ENCODE measurements at places on chromosomes 6 and 20.
A peak's percentile ranks its signal among the peaks of the same experiment; 100 is the strongest.

DNA sequence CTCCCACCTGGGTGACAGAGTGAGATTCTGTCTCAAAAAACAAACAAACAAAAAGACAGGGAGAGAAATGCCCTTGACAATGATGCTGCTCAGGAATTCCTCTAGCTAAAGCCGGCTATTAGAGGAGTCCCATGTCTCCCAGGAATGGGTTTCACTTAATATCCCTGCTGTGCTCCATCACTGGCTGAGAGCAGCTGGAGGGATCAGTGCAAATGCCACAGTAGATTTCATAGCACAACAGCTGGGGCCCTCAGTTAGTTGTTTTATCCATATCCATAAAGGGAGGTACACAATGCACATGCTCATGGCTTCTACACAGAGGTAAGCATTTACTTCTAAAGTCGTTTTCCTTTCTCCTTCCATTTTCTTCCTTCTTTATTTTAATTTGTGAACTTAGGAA lies 742.0 kb upstream of the POU3F2 start:
- DNase-seq = no peak

DNA sequence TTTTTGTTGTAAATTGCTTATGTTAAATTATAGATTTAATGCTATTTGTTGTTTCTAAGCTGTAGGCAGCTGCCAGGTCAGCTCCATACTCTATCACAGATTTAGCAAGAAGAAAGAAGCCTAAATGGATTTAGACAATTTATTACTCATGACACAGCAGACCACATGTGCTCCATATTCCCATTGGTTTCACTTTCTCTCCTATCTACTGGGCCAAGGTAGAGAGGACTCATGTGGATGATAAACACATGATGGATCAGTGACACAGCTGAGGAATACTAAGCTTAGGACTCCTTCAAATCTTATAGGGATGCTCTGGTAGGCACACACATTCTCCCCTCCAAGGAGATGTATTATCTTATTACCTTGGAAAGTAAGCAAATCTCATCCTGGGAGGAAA lies 553.0 kb upstream of the ADGRB3 start:
- no peak for DNase-seq

- DNase-seq = no peak
Observed at GRCh38 chr20:46020555-46020954, 8.5 kb upstream of the SLC12A5 start.

GRCh38 chr6:36386495-36387439 lies 702 bp downstream of the ETV7 start:
- DNase-seq = no peak

GRCh38 chr20:54199721-54200176 lies 8.1 kb upstream of the PFDN4 start:
- DNase-seq = peak; percentile 52

- DNase-seq = peak; percentile 17
Observed at GRCh38 chr6:2245877-2246863, 765 bp upstream of the GMDS start.

GRCh38 chr6:119895626-119896025 lies 546.1 kb upstream of the MAN1A1 start:
- no peak for DNase-seq

DNA sequence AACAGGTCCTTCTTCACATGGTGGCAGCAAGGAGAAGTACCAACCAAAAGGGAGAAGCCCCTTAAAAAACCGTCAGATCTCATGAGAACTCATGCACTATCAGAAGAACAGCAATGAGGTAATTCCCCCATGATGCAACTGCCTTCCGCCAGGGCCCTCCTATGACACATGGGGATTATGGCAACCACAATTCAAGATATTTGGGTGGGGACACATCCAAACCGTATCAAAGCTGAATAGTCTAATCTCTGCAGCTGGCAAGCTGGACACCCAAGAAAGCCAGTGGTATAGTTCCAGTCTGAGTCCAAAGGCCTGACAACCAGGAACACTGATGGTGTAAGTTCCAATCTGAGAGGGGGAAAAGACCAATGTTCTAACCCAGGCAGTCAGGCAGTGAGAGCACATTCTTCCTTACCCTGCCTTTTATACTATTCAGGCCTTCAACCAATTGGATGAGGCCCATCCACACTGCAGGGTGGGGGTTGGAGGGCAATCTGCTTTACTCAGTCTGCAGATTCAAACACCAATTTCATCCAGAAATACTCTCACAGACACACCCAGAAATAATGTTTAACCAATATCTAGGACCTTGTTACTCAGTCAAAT lies 17.9 kb upstream of the CNKSR3 start:
- DNase-seq = no peak

GRCh38 chr6:6694368-6694780 lies 105.9 kb downstream of the LY86 start:
- no peak for DNase-seq

DNA sequence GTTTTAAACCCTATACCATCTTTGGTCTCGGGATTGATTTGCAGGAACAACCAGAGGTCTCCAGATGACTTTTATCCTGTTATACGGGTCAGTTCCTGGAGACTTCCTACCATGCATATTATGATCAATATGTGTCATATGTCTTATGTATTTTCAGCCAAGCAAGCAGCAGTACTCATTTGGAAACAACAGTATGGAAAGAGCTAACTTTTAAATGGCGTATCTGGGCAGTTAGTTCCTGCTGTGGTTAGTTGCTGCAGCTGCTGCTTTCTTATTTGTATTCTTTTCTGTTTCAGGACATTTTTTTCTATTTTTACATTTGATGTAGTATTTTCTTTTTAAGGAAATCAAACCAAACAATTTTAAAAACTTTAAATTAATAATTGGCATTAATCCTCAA lies 207.5 kb downstream of the MANEA start:
- no peak for DNase-seq

DNA sequence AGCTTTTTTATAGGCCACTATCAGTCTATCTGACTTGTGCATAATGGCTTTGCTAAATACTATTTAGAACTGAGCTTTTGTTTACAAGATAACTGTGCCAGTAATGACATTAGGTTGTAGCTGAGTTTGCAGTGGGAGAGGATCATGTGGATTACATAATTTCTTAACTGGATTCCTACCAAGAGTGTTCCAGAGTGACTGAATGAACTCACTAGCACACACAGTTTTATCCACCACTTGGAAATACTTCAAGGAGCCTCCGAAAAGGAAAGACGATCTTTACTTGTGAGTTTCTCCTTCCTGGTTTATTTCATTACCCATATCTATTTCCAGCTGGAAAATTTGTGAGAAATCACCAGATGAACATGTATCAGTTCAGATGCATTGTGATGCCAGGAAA lies 10.9 kb upstream of the SYNE1 start:
- no peak for DNase-seq

DNA sequence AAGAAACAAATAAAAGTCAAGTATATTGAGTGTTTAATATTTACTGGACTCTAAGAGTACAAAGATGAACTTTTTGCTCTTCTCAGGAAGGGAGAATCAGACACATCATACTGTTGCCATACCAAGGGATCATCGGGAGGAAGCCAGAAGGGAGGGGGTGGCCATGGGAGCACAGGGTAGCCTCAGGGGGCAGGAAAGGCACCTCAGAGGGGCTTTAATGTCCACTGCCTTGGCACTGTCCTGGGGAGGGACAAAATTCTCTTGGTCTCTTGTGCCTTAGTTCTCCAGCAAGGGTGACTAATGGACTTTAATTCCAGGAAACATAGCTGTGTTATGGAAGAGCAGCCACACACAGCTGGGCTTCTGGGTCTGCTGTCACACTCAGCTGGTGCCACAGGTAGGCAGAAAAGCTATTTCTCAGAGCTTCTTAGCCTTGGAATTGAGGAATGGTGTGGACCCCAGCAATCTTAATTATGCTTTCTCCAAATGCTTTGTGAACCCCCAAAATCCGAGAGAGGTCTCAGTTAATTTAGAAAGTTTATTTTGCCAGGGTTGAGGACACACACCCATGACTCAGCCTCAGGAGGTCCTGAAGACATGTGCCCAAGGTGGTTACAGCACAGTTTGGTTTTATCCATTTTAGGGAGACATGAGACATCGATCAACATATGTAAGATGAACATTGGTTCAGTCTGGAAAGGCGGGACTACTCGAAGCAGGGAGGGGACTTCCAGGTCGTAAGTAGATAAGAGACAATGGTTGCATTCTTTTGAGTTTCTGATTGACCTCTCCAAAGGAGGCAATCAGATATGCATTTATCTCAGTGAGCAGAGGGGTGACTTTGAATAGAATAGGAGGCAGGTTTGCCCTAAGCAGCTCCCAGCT lies 53.2 kb downstream of the MRAP2 start:
- DNase-seq = no peak

GRCh38 chr6:30533460-30534294 lies 22.6 kb downstream of the GNL1 start:
- DNase-seq = no peak

DNA sequence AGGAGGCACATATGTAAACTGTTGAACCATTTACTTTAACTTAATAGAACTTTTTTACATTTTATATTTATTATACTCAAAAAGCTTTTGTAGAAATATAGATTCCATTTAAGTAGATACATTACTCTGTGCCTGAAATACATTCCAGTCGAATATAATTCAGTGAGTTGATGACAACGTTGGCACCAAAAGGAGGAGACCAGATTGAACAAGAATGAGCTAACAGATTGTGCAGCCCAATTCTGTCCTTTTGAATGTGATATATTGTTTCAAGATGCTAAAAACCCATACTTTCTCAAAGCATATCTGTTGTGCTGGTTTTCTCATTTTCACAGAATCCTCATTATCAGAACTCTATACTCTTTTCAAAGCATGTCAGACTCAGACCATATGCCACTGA lies 147.4 kb upstream of the SIM1 start:
- no peak for DNase-seq

DNA sequence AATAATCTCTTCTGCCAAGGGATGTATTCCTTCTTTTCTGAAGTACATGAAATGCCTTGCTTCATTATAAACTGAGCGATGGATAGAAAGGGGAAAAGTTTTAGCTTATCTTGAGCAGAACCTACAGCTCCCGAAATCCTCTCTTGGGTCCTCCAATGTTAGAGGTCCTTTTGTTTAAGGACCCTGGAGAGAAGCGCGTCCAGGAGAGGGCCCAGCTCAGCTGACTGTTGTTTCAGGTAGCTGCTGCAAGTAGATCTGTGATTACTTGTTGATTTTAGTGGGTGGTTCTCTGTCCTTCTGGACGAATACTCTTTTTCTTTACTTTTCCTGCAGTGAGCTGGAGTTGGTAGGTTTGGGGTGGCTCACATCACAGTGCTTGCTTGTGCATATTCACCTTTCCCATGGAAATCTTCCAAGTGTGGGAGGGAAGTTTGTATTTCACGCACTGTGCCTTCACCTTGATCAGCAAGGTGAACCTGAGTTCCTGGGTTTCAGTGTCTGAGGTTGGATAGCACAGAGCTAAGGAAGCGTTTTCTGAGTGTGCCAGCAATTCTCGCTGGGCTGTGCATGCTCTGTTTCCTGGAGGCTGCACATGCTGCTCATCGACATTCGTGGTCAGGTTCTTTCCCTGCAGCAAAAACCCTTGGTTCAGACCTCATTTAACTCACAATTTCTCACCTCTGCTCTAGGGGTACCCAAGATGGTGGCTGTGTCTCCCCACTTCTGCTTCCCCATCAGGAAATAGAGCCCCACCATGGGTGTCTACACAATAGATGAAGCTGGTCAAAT lies 176.3 kb downstream of the JARID2 start:
- peak; percentile 25 for DNase-seq

DNA sequence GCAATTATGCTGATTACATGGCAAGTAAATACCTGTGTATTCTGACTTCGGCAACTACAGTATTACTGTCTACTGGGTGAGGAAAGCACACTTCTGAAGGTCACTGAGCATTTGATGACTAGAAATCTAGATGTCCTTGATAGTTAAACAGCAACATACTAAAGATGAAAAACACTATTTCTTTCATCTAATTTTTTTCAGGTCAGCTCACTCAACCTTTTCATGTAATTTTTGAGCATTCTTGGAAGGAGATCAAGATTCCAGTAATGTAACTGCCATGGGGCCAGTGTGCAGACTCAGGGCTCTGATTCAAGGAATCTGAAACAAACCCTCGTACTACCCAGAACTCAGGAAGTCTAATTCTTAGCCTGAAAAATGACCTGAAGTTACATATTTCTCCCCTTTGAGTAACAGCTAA lies 222.6 kb upstream of the TAB2 start:
- no peak for DNase-seq

DNA sequence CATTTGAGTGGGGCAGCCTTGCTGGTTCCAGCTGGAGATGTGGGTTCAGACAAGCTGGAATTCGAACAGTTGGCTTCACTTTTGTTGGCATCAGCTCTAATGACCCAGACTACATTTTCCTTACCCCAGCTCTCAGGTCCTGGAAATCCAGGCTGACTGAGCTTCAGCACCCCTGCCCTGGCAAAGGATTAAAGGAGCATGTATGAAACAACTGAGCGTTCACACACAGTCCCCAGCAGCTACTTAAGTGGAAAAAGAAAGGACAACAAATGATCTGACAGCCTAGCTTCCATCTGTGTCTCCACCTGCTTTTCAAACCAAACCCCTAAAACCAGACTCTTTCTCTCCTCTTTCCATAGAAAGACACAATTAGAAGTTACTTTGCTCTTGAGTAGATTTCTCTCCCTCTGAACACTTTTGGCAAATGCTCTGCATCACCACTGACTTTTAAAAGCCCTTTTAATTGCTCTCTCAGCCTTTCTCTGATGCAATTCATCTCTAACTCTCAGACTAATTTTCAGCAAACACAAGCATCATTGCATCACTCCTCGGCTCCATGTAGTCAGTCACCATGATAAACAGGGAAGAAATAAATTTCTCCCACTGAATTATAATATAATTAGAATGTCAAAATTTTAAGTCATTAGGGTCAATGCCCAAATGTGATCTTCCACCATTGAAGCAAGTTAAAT lies 28.1 kb downstream of the ROS1 start:
- no peak for DNase-seq

DNA sequence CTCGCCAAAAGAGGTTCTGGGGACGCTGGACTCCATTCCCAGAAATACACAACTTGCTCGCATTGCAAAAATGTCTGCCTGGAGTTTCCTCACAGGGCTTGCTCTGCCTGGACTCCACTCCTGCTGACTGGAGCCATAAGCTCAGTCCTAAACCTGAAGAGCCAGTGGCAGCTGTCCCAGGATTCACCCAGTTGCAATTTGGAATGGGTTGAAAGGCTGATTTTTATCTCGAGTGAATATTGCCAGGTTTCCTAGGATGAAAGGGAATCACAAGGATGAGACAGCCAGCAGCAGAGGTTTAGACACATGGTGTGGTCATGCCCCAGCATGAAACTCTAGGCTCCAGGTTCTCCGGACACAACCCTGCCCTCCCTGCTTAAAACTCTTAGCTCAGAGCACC lies 223.3 kb downstream of the BMP7 start:
- DNase-seq = no peak

- DNase-seq = no peak
Observed at GRCh38 chr6:1182722-1183521, 129.0 kb upstream of the FOXQ1 start.

GRCh38 chr6:50831186-50831585 lies 12.5 kb downstream of the TFAP2B start:
- no peak for DNase-seq
